ENCODE measurements at places on chromosomes 6 and 20.

DNA sequence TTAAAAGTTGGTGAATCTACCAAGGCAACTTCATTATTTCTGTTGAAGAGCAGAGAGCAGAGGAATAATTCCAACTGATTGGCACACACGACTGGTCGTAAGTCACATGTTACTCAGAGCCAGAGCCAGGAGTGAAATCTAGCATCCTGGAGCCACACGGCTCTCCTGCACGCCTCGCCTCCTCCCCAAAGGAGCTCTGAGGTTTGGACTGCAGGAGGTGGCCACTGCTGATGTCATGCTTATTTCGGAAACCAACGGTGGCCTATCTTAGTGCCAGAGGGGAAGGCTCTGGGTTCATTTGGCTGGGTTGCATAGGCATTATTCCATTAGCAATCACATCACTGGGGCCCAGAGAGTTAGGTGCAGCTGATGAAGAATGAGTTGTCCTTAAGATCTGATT, 123.5 kb upstream of the RALGAPA2 start:
- DNase-seq = no peak

GRCh38 chr6:86936834-86937218, 502 bp upstream of the HTR1E start:
- DNase-seq = no peak

GRCh38 chr6:22442826-22443225, 126.5 kb upstream of the HDGFL1 start:
- no peak for DNase-seq

- no peak for DNase-seq
These were observed 11.3 kb downstream of the TFAP2A start for GRCh38 chr6:10403385-10404106.

DNA sequence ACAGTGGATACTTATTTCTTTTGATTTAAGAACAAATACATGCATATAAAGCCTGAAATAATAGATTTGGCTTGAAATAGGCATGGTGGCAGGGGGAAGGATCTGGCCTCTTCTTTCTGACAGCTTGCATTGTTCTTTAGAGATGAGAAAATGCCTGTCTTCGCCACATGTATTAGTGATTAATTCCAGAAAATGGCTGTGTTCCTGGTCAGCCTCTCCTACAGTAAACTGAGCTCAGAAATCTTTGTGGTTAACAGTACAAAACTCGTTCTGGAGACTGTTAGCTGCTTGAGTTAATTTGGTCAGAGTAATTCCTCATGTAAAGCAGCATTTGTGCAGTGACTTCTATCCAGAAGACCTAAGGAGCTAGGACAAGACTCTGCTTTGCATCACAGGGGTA, 151.5 kb downstream of the EYA4 start:
- no peak for DNase-seq

GRCh38 chr20:50335105-50335504, 144.5 kb downstream of the CEBPB start:
- DNase-seq = no peak

GRCh38 chr6:149403534-149403933, 3.5 kb downstream of the SUMO4 start:
- DNase-seq = no peak

DNA sequence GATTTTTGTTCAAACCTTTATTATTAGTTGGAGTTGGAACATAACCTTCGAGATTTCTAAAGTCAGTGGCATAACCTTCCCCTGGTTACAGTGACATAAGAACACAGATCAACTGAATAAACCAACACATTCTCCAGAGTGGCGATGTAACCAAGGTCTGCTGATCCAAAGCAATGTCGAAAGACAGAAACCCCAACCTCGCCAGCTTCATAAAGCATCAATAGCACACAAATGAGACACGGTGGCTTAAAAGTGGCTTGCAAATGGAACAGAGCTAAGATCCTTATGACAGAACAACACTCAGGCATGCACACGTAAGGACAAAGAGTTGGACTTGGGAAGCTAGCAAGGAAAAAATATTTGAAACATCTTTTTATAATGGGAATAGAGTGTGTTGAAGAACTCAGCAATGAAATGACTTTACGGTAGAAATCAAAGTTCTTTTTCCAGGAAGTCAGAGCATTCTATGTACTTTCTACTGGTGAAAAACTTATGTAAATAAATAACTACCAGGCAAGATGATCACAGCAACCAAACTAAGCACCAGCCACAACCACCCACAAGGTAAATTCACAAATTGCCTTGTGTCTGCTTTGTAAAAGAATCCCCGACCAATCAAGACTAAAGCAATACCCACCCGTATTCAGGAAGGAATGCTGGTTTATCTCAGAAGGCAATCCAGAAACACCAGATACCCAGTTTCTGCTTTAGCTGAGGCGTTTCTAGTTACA, 61.0 kb upstream of the NHSL1 start:
- DNase-seq = no peak

GRCh38 chr6:163085861-163086623, 328.5 kb upstream of the QKI start:
- DNase-seq = no peak

DNA sequence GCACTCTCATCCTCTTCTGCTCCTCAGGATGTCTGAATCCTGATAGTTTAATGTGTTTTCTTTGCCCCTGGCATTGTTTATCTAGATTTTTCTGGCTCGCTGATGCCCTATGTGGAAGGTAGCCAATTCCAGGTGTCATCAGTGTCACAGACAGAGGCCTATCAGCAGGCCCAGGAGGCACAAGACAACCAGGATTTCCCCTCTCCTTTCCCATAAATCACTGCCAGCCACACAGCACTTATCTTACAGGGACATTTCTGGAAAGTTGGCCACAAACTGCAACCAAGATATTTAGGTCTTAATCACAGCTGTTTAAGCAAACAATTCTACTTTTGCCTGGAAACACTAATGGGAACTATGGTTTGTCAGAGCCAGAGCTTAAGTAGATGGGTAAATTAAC, 28.1 kb downstream of the ADGRF5 start:
- no peak for DNase-seq

GRCh38 chr6:138682704-138683527, 90.7 kb upstream of the CCDC28A start:
- no peak for DNase-seq

- DNase-seq = no peak
These were observed 291.2 kb upstream of the STXBP5 start for GRCh38 chr6:146912730-146913685.

DNA sequence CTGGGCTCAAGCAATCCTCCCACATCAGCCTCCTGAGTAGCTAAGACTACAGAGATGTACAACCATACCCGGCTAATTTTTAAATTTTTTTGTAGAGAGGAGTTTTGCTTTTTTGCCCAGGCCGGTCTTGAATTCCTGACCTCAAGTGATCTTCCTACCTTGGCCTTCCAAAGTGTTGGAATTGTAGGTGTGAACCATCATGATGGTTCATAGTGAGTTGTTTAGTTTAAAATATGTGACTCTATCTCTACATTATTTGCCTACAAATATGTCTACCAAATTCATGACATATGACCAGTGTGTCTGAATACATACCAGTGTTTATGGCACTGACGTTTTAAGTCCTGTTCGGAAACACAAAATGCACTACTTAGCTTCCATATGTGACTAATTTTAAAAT, 154.9 kb downstream of the GMPR start:
- DNase-seq = no peak

DNA sequence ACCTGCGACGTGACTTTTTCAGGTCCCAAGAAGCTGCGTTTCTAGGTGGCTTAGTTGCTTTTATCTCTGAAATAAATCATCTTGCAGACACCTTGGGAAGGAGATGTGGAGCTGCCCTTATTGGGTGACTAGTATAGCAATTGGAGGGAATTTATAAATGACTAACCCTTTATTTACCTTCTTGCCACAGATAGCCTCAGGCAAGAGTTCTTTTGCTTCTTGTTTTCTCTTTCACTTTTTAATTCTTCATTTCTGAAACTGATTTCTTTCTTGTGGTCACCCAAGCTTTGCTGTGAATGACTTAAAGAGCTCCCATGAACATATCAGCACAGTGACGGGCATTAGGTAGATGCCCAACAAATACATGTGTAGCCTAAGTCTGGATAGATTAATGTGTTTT, 3.0 kb downstream of the ADGRF4 start:
- no peak for DNase-seq

GRCh38 chr6:30006170-30007131, 54.6 kb upstream of the POLR1H start:
- no peak for DNase-seq
